ENCODE measurements at places on chromosomes 3 and 15.

GRCh38 chr3:137347817-137348368, 390.1 kb downstream of the IL20RB start:
- DNase-seq: no peak

DNA sequence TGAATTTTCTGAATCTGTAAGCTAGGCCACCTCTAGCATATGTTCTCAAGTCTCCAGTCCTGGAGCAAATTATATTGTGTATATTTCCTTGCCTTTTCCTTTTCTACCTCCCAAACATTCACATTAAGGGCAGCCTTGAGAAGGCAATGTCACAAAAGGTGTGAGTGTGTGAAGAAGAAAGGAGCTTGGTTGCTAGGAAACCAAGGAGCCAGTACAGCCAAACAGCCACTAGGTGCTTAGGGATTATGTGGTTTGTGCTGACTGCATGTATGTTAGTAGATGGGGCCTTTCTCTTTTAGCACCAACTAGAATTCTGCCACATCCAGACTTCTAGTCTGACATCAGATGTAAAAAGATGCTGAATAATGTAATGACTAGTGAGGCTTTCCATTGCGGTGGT, 118.8 kb upstream of the DAZL start:
- no peak for DNase-seq

- no peak for DNase-seq
Measured at GRCh38 chr15:57440799-57441198, 64.5 kb downstream of the CGNL1 start.

- no peak for DNase-seq
Measured at GRCh38 chr3:77816366-77816765, 776.5 kb downstream of the ROBO2 start.

- DNase-seq: no peak
Measured at GRCh38 chr15:81310480-81310879, 13.5 kb downstream of the STARD5 start.

DNA sequence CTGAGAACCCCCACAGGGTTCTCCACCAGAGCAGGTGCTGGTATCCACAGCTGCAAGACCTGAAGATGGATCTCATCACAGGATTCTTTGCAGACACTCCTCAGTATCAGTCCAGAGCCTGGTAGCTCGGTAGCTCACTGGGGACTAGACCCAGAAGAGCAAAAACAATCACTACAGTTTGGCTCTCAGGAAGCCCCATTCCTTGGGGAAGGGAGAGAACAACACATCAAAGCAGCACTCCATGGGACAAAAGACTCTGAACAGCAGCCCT, 22.2 kb downstream of the STRIT1 start:
- DNase-seq: no peak

Data from stimulated activated CD8-positive, alpha-beta memory T cell treated with anti-CD3 and anti-CD28 coated beads, Interleukin-2, amount 100 ng/mL, for 1 hour (primary cell).